Activated T-helper 2 cell treated with anti-CD3 and anti-CD28 coated beads, Interferon-gamma antibody, Interleukin-2, Interleukin-4, amounts not matched to agents 10 μg/mL and 5 μg/mL and 100 μg/mL, durations not matched to agents 14 hours and 24 hours and 36 hours (primary cell): ENCODE measurements at places on chromosomes 4 and X.

- H3K4me1 ChIP-seq = peaks cover 9% of the 10 kb centered on the region
- no peaks in the 10 kb centered on the region for H3K27me3 ChIP-seq
- H3K36me3 ChIP-seq = no peaks in the 10 kb centered on the region
- H3K27ac ChIP-seq = no peak overlapping the region
- DNase-seq = no peak
Observed at GRCh38 chr4:109947457-109947856, 34.8 kb downstream of the EGF start.

- H3K27me3 ChIP-seq = peaks cover 8% of the 10 kb centered on the region
- H3K36me3 ChIP-seq = no peaks in the 10 kb centered on the region
- H3K4me1 ChIP-seq = no peaks in the 10 kb centered on the region
- no peak for DNase-seq
- no peak overlapping the region for H3K27ac ChIP-seq
Observed at GRCh38 chr4:77367638-77368037, 210.6 kb downstream of the CCNG2 start.

DNA sequence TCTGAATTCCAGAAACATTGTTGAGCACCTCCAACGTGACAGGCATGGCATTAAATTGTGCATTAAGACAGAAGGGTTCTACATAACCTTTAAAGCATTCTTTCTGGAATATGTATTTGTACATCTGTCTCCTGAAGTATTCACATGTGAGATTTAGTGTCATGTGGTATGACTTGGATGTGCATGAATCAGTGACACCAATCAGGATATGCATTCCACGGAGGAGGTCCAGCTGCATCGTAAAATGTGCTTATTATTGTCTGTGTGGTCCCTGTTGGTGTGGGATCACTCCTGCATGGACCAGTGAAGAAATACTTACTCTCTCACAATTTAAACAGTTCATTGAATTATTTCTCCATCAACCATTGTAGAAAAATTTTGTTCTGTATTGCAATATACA, 149.0 kb downstream of the MID1 start:
- no peak overlapping the region for H3K4me3 ChIP-seq
- no peaks in the 10 kb centered on the region for H3K4me1 ChIP-seq
- no peak overlapping the region for H3K27ac ChIP-seq
- no peak for DNase-seq
- H3K36me3 ChIP-seq = no peaks in the 10 kb centered on the region

DNA sequence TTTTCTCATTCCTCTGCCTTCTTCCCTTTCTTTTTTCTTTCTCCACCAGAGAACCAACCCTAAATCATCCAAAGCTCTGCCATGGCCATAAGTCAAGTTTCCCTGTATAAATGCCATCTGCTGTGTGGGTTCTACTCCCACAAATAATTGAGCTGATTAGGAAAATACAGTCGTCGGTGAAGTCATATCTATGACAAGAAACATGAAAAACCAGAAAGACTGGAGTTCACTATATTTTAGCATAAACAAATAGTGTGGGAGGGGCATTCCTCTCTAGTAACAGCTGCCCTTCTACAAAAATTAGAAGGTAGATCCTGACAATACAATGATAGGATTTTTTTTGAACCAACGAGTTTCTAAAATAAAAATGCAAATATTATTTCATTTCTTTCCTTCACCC, 48.8 kb downstream of the SPOCK3 start:
- H3K4me3 ChIP-seq = no peak overlapping the region
- no peaks in the 10 kb centered on the region for H3K4me1 ChIP-seq
- DNase-seq = no peak
- no peaks in the 10 kb centered on the region for H3K36me3 ChIP-seq

DNA sequence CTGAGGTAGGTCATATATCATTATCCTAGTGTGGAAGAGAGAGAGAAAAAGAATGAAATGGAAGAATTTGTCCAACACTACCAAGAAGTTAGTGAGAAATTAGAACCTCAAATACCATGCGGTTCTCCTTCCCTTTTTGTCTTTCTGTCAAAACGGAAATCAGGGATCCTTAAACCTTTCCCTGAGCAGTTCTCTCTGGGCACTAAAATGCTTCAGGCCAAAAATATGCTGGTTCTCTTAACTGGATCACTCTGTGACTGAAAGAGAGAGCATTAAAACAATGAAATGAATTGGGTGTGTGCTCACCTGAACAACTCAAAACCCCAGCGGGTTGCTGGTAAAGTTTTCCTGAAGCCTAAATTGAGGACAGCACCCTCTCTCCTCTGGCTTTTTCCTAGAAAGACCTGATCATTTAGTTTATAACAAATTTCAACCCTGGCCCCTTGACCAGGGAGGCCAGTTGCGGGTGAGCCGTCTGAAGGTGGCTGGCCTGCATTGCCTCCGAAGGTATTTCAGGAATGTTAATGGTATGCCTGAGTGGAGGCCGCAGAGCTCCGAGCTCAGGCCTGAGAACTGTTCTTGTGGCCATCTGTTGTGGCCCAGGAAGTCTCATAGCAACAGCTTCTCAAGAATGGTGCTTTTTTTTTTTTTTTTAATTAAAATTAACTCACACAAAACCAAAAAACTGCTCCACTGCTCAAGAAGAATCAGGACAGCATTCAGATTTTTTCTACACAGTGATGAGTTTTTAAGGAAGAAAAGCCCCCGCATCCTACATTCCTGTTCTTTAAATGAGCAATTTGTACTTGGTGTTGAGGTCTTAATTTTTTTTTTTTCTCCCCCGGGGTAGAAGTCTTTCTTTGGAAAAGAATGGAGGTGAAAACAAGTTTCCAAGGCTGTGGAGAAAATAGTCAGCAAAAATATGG, 155.1 kb downstream of the SHROOM3 start:
- H3K36me3 ChIP-seq = no peaks in the 10 kb centered on the region
- DNase-seq = no peak
- no peak overlapping the region for H3K27ac ChIP-seq
- H3K27me3 ChIP-seq = peaks cover 38% of the 10 kb centered on the region
- H3K4me3 ChIP-seq = no peak overlapping the region

- H3K4me1 ChIP-seq = no peaks in the 10 kb centered on the region
- no peak overlapping the region for H3K4me3 ChIP-seq
- H3K36me3 ChIP-seq = no peaks in the 10 kb centered on the region
- DNase-seq = no peak
Observed at GRCh38 chrX:80016182-80016581, 1.6 kb downstream of the TBX22 start.

DNA sequence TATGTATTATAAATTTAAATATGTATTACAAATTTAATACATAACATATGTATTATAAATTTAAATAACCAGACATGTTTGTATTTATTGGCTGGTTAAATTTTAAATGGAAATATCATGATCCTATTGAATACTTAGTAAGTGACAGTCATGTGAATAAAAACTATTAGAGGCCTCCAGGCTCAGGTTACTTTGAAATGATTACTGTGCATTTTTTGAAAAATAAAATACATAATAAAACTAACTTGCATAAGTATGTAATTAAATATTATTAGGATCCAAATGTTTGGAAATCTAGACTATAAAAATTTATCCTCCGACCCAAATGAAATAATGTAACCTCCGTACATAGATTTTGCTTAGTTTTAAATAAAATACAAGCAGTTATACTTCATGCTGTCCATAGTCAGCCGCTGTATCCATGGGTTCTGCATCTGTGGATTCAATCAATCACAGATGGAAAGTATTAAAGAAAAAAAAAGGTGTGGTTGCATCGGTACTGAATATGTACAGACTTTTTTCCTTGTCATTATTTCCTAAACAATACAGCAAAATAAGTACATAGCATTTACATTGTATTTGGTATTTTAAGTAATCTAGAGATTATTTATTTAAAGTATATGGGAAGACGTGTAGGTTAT, 140.7 kb downstream of the WDFY3 start:
- DNase-seq = no peak
- H3K27me3 ChIP-seq = no peaks in the 10 kb centered on the region
- no peak overlapping the region for H3K27ac ChIP-seq
- H3K4me3 ChIP-seq = no peak overlapping the region
- H3K36me3 ChIP-seq = no peaks in the 10 kb centered on the region
